ENCODE measurements at places on chromosomes 1 and 21. TPM values are rescaled to one million over a fixed set of nuclear protein-coding genes. Genes with fewer than 3 reads are reported as not detected.

C1orf87 gene
- total RNA-seq, result not detected

AMY2A gene
- not detected for total RNA-seq

CACNA1S gene
- total RNA-seq, result 0.07 TPM

SOX13 gene
- 31.5 TPM for total RNA-seq

KCNJ15 gene
- total RNA-seq, result not detected

PRAMEF1 gene
- total RNA-seq, result not detected

TMPRSS2 gene
- total RNA-seq, result 74.9 TPM

LCE1B gene
- total RNA-seq, result not detected

GPR161 gene
- 38.2 TPM for total RNA-seq

TTC34 gene
- 0.79 TPM for total RNA-seq

SLC35D1 gene
- total RNA-seq, result 7.1 TPM

CLCA1 gene
- not detected for total RNA-seq

SYCP1 gene
- not detected for total RNA-seq

SPATA45 gene
- not detected for total RNA-seq

OR2L8 gene
- not detected for total RNA-seq

TLR5 gene
- total RNA-seq, result 1.8 TPM

MYOM3 gene
- total RNA-seq, result not detected

TMIGD3 gene
- 0.88 TPM for total RNA-seq

SH2D2A gene
- total RNA-seq, result 5.5 TPM

UBL4B gene
- not detected for total RNA-seq

LEMD1 gene
- not detected for total RNA-seq

RRP15 gene
- total RNA-seq, result 44.3 TPM

OR2M5 gene
- total RNA-seq, result not detected

ITGB2 gene
- total RNA-seq, result 1.1 TPM

BSND gene
- total RNA-seq, result not detected

SYT6 gene
- total RNA-seq, result 0.60 TPM

METTL18 gene
- total RNA-seq, result 7.9 TPM

GBP6 gene
- not detected for total RNA-seq

USP1 gene
- 35.0 TPM for total RNA-seq

GNAT2 gene
- total RNA-seq, result not detected

LAPTM5 gene
- total RNA-seq, result 0.14 TPM

HP1BP3 gene
- total RNA-seq, result 240 TPM

GSTM4 gene
- 11.9 TPM for total RNA-seq

SH3BGRL3 gene
- total RNA-seq, result 73.4 TPM

ETNK2 gene
- 21.9 TPM for total RNA-seq

DMRTA2 gene
- 3.1 TPM for total RNA-seq

IGSF9 gene
- 19.6 TPM for total RNA-seq

PIGR gene
- total RNA-seq, result not detected

MEX3A gene
- total RNA-seq, result 8.9 TPM

SEMA4A gene
- total RNA-seq, result 0.52 TPM

CDC20 gene
- 125 TPM for total RNA-seq

CLIC6 gene
- not detected for total RNA-seq

GABRD gene
- total RNA-seq, result 0.34 TPM

ZNF648 gene
- total RNA-seq, result not detected

ASPM gene
- total RNA-seq, result 41.9 TPM

AADACL4 gene
- total RNA-seq, result not detected

EXO1 gene
- total RNA-seq, result 18.5 TPM

PCBP3 gene
- 0.75 TPM for total RNA-seq

RAP1GAP gene
- total RNA-seq, result 9.3 TPM

SH2D5 gene
- 2.8 TPM for total RNA-seq

PCP4 gene
- 4.0 TPM for total RNA-seq

IL19 gene
- not detected for total RNA-seq

PRDM16 gene
- 5.3 TPM for total RNA-seq

RIPPLY3 gene
- total RNA-seq, result 0.91 TPM

TDRD5 gene
- 0.52 TPM for total RNA-seq

ACOT11 gene
- 4.0 TPM for total RNA-seq

FTCD gene
- 4.5 TPM for total RNA-seq

RPL5 gene
- 1,177 TPM for total RNA-seq

C1orf141 gene
- not detected for total RNA-seq
